ENCODE measurements at places on chromosomes 1 and 21. TPM values are rescaled to one million over a fixed set of nuclear protein-coding genes. Genes with fewer than 3 reads are reported as not detected.
A peak's percentile ranks its signal among the peaks of the same experiment; 100 is the strongest.

RUNX3 gene
- 0.26 TPM for total RNA-seq

SHISAL2A gene
- not detected for total RNA-seq

SYPL2 gene
- total RNA-seq = 0.48 TPM

GLIS1 gene
- total RNA-seq = 0.21 TPM

ITGB2 gene
- 46.8 TPM for total RNA-seq

AKR7A3 gene
- not detected for total RNA-seq

P3R3URF gene
- not detected for total RNA-seq

TRIM45 gene
- total RNA-seq = 2.6 TPM

RABGGTB gene
- 86.8 TPM for total RNA-seq

TFF3 gene
- 6.3 TPM for total RNA-seq

GRCh38 chr1:114558544-114558943 is 22.9 kb downstream of the BCAS2 start:
- no peak overlapping the region for H3K4me3 ChIP-seq
- H3K27ac ChIP-seq = no peak overlapping the region
- DNase-seq = no peak
- H3K4me1 ChIP-seq = no peaks in the 10 kb centered on the region
- no peaks in the 10 kb centered on the region for H3K27me3 ChIP-seq

GRCh38 chr1:5509664-5510452 is 482.4 kb downstream of the NPHP4 start:
- H3K36me3 ChIP-seq = no peaks in the 10 kb centered on the region
- H3K27me3 ChIP-seq = no peaks in the 10 kb centered on the region
- no peak overlapping the region for H3K27ac ChIP-seq
- no peaks in the 10 kb centered on the region for H3K4me1 ChIP-seq

DNA sequence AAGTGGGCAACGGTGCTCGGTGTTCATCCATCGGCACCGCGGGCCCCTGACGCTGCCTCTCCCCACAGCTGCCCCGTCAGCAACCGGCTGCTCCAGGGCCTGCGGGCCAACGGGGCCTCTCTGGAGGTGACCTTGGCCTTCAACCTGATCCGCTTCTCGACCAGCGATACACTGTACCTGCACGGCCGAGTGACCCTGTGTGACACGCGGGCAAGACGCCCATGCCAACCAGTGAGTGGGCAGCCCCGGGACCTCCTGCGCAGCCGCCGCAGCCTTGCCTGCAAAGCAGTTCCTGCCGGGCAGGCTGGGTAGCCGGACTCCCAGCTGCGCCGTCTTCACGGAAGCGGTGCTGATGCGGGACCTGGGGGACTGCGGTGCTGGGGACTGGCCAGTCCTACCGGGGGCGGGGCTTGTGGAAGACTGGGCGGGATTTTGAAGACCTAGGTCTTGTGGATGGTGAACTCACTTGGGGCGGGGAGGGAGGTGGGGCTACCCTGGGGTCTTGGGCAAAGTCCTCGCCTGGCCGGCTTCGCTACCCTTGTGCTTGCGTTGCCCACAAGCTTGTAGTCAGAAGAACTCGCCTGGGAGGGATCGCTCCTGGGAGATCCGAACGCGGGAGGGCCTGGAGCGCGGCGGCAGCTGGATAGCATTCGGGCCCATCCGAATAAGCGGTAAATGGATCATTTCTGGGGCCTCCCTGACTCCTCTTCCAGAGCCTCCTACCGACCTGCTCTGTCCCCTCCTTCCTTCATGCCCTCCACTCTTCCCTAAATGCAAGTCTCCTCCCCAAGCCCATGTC is 8.8 kb upstream of the CEP85 start:
- H3K36me3 ChIP-seq = no peaks in the 10 kb centered on the region
- H3K4me1 ChIP-seq = no peaks in the 10 kb centered on the region
- H3K4me3 ChIP-seq = peak overlapping the region; percentile 23
- DNase-seq = peak; percentile 37
- H3K27me3 ChIP-seq = no peaks in the 10 kb centered on the region

DNA sequence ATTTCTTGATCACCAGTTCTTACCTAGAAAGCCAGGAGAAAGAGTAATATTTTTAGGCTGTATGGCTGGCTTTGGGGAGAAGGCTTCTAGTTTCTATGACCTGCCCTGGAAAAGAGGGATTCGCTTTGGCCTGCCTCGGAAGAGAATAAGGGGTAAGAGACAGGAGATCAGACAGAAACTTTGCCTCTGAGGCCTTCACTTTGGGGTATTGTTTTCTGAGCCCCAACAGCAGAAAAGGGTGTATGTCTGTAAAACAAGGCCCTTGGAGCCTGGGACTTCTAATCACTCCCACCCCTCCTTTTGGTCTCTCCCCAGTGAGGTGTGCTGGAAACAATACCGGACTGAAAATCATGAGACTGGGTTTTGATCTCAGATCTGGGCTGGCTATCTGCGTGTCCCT is 5.1 kb downstream of the SLC45A3 start:
- no peak overlapping the region for H3K27ac ChIP-seq
- DNase-seq = no peak
- H3K4me1 ChIP-seq = peaks cover 7% of the 10 kb centered on the region
- H3K27me3 ChIP-seq = no peaks in the 10 kb centered on the region
- H3K4me3 ChIP-seq = no peak overlapping the region
- no peaks in the 10 kb centered on the region for H3K36me3 ChIP-seq

DNA sequence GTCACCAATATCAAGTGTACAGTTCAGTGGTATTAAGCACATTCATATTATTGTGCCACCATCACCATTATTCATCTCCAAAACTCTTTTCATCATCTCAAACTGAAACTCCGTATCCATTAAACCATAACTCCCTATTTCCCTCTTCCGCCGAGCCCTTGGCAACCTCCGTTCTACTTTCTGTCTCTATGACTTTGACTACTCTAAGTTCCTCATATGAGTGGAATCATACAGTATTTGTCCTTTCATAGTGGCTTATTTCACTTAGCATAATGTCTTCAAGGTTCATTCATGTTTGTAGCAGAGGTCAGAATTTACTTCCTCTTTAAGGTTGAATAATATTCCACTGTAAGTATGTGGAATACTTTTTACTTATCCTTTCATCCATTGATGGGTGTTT is 21.7 kb downstream of the SELP start:
- no peaks in the 10 kb centered on the region for H3K4me1 ChIP-seq
- no peak overlapping the region for H3K27ac ChIP-seq
- no peaks in the 10 kb centered on the region for H3K27me3 ChIP-seq
- H3K36me3 ChIP-seq = no peaks in the 10 kb centered on the region
- no peak overlapping the region for H3K4me3 ChIP-seq
- no peak for DNase-seq

- H3K4me3 ChIP-seq = no peak overlapping the region
- no peak for DNase-seq
- no peaks in the 10 kb centered on the region for H3K27me3 ChIP-seq
- no peaks in the 10 kb centered on the region for H3K36me3 ChIP-seq
- H3K27ac ChIP-seq = no peak overlapping the region
These were observed 358.5 kb downstream of the GPATCH2 start for GRCh38 chr1:217272385-217272784.

DNA sequence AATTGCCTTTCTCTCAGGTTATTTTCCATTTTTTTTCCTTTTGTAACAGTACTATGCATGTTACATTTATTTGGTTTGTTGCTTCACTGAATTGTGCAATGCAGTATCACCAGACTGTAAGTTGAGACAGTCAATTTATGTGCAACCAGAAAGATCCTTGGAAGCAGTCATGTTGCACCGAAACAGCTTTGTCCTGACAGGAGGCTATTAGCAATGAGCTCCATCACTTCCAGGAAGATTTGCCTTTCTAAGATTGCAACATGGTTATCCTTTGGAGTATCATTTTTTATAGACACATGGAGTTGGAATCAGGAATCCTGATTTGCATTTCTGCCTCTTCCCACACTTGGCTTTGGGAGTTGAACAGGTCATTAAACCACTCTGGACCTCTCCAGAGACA is 84.5 kb upstream of the ST6GALNAC5 start:
- no peaks in the 10 kb centered on the region for H3K4me1 ChIP-seq
- no peaks in the 10 kb centered on the region for H3K27me3 ChIP-seq
- no peak overlapping the region for H3K4me3 ChIP-seq
- no peak for DNase-seq

- H3K27ac ChIP-seq = no peak overlapping the region
- no peaks in the 10 kb centered on the region for H3K36me3 ChIP-seq
- H3K27me3 ChIP-seq = no peaks in the 10 kb centered on the region
- H3K4me3 ChIP-seq = no peak overlapping the region
These were observed 139.8 kb downstream of the DMRTB1 start for GRCh38 chr1:53598966-53599365.

- DNase-seq = peak; percentile 78
- no peaks in the 10 kb centered on the region for H3K27me3 ChIP-seq
- H3K27ac ChIP-seq = peak overlapping the region; percentile 87
- H3K36me3 ChIP-seq = no peaks in the 10 kb centered on the region
These were observed 1.2 kb upstream of the PTTG1IP start for GRCh38 chr21:44874497-44875315.

GRCh38 chr1:204149635-204150565 is 1.9 kb downstream of the ETNK2 start:
- H3K4me1 ChIP-seq = peaks cover 7% of the 10 kb centered on the region
- no peaks in the 10 kb centered on the region for H3K27me3 ChIP-seq

DNA sequence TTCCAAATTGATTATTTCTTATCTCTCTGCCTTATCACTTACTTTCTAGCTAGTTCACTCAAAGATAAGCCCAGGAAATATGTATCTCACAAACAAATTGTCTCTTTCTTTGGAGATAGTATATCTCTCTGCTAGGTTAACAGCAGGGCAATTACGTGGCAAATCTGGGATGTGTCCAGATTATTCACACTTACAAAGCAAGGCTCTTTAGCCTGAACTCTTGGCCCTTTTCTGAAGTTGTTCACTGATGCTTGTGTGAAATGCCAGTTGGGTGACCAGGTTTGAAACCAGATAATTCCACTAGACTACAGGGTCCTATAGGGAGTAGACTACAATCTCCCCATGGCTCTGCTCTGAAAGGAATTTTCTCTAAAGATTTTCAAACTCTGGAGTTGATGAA is 30.8 kb upstream of the FAM78B start:
- H3K27ac ChIP-seq = no peak overlapping the region
- DNase-seq = no peak
- no peaks in the 10 kb centered on the region for H3K4me1 ChIP-seq
- no peak overlapping the region for H3K4me3 ChIP-seq
- no peaks in the 10 kb centered on the region for H3K36me3 ChIP-seq

- no peaks in the 10 kb centered on the region for H3K36me3 ChIP-seq
- no peaks in the 10 kb centered on the region for H3K4me1 ChIP-seq
- H3K27me3 ChIP-seq = no peaks in the 10 kb centered on the region
These were observed 69.2 kb downstream of the LPGAT1 start for GRCh38 chr1:211761400-211761799.

DNA sequence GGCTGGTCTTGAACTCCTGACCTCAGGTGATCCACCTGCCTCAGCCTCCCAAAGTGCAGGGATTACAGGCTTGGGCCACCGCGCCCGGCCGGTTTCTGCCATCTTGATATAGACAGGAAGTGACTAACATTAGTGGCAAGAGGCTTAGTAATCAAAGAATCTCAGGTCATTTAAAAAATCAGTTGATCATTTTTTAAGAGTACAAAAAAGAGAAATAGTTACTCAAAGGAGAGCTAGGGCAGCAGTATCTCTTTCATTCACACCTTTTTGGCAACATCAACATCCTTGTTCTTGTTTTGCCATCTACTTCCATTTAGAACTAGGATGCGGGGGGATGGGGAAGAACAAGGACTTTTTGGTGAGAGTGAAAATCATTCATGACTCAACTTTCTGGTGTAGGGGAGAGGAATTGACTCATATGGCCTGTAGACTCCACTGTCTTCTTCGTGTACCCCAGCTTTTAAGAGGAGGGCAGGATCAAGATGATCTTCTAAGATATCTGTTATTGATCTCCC is 8.8 kb downstream of the FCRLB start:
- no peaks in the 10 kb centered on the region for H3K36me3 ChIP-seq
- H3K4me3 ChIP-seq = no peak overlapping the region
- H3K4me1 ChIP-seq = no peaks in the 10 kb centered on the region
- no peaks in the 10 kb centered on the region for H3K27me3 ChIP-seq
- no peak overlapping the region for H3K27ac ChIP-seq

- no peak for DNase-seq
- peak overlapping the region; percentile 99 for H3K27ac ChIP-seq
- H3K36me3 ChIP-seq = no peaks in the 10 kb centered on the region
These were observed 99.0 kb downstream of the SLC45A1 start for GRCh38 chr1:8416881-8417280.

DNA sequence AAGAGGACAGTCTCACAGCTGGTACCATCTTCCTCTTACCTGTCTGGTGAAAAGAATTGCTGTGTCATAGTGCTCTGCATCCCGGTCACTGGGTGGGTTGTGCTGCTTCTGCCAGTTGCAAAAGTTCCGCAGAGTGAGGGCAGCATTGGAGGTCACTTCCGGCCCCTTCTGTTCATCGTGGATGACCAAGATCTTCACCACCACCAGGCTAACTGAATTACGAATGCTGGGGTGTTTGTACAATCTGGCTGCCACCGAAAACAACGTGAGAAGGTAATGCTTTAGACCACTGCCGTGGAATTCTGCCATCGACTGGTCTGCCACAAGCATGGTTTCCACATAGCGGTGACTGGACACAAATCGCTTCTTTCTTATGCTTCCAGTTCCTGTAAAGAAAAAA is 2.9 kb downstream of the ADAMTS1 start:
- H3K4me1 ChIP-seq = peaks cover 5% of the 10 kb centered on the region
- peak overlapping the region; percentile 99 for H3K27ac ChIP-seq
- H3K4me3 ChIP-seq = peak overlapping the region; percentile 89
- H3K27me3 ChIP-seq = no peaks in the 10 kb centered on the region
- DNase-seq = no peak

Measured in uterus (tissue), 4 donors.